Chondrocyte (in vitro differentiated cells): ENCODE measurements at places on chromosomes 4 and X. TPM values are rescaled to one million over a fixed set of nuclear protein-coding genes. Genes with fewer than 3 reads are reported as not detected.

- peak; percentile 64 for DNase-seq
Observed at GRCh38 chr4:8742546-8742945, 129.1 kb downstream of the HMX1 start.

GRCh38 chrX:65528293-65528692 is 6.3 kb downstream of the LAS1L start:
- DNase-seq: no peak

DNA sequence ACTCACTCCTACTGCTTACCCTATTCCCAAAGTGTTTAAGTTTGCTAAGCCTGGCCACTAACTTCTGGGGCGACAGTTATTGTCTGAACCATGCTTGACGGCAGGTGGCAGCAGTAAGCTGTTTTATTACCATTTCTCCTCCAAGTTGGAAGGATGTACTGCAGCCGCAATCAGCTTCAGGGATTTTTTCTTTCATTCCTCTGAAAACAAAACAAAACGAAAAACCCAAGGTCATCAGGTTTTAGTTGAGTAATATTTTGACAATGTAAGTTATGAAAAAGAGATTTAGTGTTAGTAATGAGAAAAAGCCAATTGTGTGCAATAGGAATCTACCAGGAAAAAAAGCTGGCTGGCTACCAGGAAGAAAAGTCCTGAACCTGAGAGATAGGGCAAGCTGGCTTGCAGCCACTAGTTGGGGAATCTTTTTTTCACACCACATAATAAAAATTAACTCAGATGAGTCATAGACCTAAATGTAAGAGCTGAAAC is 13.2 kb upstream of the RAB9B start:
- no peak for DNase-seq

Gene UGT2B28
- not detected in 3 replicates for total RNA-seq

GRCh38 chr4:168374772-168375523 is 56.4 kb upstream of the DDX60 start:
- DNase-seq: no peak

DNA sequence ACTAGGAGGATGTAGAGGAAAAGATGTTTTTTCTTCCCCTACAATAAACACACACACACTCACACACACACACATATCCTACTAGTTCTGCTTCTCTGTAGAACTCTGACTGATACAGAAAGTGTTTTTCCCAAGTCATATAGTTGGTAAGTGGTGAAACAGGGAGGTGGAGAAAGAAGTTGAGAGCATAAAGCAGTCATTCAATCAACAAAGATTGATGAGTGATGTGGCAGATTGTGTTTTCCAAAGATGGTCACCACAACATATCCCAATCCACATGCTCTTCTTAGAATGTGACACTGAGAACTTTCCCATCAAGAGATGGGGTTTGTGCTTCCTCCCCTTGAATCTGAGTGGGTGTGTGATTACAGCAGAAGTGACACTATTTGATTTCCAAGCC is 123.4 kb upstream of the ATP6AP2 start:
- DNase-seq: no peak
